ENCODE measurements at places on chromosomes 6 and 20.

GRCh38 chr6:107729098-107729497 lies 95.0 kb downstream of the SCML4 start:
- DNase-seq, result no peak

- no peak for DNase-seq
Measured at GRCh38 chr20:48230216-48230615, 444.9 kb upstream of the SULF2 start.

DNA sequence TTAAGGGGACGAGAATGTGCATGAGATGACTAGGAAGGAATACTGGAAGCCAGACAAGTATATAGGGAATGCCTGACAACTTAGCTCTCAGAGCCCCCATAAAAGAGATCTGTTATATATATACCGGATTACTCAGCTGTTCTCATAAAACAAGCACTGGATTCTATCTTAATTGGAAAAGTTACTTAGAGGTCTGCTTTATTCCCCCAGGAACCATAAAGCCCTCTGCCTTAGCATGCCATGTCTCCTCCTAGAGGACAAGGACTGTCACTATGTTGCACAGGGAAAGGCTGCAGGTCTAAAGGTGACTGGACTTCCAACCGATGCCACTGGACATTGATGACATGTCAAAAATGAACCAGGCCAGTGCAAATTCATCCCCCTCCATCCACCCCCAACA lies 6.4 kb downstream of the EXOC2 start:
- no peak for DNase-seq

- no peak for DNase-seq
Measured at GRCh38 chr6:110364364-110365105, 6.4 kb upstream of the METTL24 start.

DNA sequence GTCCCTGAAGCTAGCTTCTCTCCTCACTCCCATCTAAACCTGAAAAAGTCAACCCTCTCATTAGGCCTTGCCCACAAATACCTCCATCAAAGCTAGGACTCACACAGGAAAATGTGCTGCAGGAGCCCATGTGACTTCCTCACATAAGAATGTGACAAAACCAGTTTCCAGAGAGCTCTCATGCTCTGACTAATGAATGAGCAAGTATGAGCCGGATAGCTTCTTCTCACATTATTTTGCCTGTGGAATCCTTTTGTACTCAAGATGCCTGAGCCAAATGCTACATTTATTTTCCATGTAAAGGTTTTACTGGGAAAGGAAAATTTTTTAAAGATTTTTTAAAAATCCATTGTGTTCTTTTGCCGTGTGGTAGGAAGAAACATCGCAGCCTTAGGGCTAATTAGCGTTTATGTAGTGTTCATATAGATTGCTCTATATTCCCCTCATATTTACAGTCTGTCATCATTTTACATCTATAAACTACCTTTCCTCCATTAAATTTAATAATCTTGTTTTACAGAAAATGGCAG lies 68.6 kb upstream of the CCN6 start:
- no peak for DNase-seq

DNA sequence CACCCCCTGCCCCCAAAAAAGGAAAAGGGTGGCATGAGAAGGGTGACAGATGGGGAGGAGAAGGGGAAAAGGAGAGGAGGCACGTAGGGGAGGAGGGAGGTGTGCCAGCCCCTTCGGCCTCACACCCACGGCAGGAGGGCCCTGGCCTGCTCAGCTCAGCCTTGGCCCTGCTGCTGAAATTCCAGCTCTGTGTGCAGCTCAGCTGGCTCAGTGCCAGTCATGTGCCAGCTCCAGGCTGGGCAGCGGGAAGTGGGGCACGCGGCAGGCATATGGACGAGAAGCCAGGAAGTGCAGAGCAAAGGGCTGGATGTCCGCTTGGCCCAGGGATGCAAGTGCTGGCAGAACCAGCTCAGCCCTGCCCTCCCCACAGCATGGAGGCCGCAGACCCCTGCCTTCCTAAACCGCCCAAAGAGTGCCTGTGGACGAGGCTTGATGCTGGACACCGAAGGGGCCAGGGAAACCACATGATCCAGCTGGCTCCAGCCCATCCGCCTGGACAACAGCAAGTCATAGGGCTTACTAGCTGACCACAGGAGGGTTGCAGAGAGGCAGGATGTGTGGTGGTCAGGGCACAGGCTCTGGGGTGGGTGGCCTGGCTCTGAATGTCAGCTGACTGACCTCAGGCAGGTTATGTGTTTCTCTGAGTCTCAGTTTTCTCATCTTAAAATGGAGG lies 60.2 kb downstream of the NOL4L start:
- DNase-seq, result no peak

DNA sequence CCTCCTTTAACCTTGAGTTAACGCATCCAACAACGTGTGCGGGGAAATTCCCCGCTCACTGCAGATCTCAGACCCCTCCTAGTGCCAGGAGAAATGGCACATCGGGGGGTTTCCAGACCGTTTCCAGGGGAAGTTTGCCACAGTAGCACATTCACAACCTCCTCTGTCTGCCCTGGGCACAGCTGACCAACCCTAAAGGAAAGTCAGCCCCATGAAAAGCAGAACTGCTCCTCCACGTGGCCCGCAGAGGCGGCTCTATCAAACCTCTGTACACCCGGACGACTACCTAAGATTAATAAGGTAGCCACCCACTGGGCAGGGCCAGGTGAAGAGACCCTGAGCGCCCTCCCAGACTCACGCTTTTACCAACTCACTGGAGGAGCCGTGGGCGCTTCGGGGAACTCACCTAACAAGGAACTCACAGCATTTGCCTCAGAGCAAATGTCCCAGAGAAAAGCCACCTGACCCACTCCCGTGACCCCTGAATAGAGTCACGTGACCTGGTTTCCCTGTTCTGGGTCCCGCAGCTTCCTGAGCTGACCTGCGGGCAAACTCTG lies 93.1 kb downstream of the PRND start:
- DNase-seq, result no peak

DNA sequence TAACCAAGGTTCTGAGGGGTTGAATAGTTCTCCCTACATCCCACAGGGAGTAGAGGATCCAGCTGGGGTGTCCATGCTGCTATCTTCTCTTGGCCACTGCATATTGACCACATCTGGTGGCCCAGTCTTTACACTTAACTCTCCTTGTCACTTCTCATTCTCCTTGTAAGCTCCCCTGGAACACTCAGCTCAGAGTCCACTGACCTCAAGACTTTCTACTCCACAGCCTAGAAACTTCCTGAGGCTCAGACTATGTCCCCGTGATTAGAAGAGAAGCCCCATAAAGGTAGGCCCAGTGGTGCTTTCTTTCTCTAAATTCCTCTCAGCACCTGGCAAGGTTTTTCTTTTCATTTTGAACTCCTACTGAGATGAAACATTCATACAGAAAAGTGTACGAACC lies 13.3 kb upstream of the ZFAND3 start:
- no peak for DNase-seq

- DNase-seq, result no peak
Measured at GRCh38 chr20:12170406-12170805, 252.7 kb downstream of the BTBD3 start.

- no peak for DNase-seq
Measured at GRCh38 chr6:67775333-67775732, 859.7 kb upstream of the ADGRB3 start.

GRCh38 chr20:37387519-37388269 lies 41.8 kb downstream of the SRC start:
- DNase-seq, result no peak

DNA sequence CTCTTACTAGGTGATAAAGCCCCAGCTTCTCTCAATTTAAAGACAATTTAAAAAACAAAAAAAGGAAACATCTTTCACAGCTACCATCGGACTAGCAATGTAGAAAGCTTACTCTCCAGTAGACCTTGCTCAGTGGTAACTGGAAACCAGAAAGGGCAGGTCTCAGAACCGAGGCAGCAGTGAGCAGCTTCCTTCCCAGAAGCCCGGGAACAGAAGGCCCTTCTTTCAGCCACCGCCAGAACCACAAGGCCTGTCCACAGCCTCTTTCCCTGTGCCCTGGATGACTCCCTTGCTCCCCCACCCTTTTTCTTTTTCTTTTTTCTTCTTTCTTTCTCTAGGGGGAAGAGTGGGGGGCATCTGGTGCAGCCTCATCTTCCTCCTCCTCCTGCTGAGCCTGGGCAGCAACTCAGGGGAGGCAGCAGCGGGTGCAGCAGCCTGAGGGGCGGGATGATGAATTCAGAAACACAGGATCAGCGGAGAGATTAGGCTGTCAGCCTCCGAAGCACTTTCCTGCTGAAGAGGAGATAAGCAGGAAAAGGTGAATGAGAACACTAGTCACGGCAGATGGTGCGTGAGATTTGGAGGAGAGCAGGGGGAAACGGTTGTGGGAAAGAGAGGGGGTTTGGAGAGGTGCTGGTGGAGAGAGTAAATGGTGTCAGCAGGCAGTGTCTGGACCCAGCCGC lies 158.5 kb downstream of the ID4 start:
- DNase-seq, result no peak

GRCh38 chr6:158157064-158157764 lies 10.8 kb downstream of the SERAC1 start:
- DNase-seq, result no peak

- DNase-seq, result no peak
Measured at GRCh38 chr6:46935687-46936086, 13.9 kb upstream of the ADGRF5 start.

- no peak for DNase-seq
Measured at GRCh38 chr20:44457016-44457415, 18.7 kb upstream of the TTPAL start.

GRCh38 chr6:61751986-61752385 lies 534.0 kb downstream of the KHDRBS2 start:
- no peak for DNase-seq

Measured in AG09319 (cell line).